Immature natural killer cell (primary cell): ENCODE measurements at places on chromosomes 2 and 18. TPM values are rescaled to one million over a fixed set of nuclear protein-coding genes. Genes with fewer than 3 reads are reported as not detected.

DNA sequence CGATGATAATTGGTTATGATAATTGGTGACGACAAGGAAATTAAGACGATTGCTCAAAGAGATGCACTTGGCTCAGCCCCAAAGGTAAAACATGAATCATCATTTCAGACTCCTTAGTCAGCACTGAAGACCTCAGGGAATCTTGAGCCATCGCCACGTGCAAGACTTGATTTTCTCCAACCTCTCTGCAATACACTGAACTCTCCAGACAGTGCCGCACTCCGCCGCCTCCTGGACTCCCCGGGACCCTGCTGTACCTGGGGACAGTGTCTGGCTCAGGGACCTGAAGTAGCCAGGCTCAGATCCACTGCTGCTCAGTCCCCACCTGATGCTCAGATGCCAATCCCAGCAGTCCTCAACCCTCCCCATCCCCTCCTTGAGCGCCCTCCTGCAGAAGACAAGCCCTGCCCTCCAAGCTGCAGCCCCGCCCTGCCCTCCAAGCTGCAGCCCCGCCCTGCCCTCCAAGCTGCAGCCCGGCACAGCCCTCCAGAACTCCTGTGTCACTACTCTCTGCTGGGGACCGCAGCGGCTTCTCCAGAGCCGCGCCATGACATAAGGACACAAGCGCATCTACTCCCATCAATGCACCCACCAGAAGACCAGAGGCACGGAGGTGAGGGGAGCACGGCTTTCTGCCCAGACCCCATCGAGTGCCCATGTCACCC, 1.1 kb downstream of the TMEM18 start:
- peaks cover 7% of the 10 kb centered on the region for H3K36me3 ChIP-seq
- H3K4me3 ChIP-seq: peak overlapping the region; percentile 89
- no peak for DNase-seq

DNA sequence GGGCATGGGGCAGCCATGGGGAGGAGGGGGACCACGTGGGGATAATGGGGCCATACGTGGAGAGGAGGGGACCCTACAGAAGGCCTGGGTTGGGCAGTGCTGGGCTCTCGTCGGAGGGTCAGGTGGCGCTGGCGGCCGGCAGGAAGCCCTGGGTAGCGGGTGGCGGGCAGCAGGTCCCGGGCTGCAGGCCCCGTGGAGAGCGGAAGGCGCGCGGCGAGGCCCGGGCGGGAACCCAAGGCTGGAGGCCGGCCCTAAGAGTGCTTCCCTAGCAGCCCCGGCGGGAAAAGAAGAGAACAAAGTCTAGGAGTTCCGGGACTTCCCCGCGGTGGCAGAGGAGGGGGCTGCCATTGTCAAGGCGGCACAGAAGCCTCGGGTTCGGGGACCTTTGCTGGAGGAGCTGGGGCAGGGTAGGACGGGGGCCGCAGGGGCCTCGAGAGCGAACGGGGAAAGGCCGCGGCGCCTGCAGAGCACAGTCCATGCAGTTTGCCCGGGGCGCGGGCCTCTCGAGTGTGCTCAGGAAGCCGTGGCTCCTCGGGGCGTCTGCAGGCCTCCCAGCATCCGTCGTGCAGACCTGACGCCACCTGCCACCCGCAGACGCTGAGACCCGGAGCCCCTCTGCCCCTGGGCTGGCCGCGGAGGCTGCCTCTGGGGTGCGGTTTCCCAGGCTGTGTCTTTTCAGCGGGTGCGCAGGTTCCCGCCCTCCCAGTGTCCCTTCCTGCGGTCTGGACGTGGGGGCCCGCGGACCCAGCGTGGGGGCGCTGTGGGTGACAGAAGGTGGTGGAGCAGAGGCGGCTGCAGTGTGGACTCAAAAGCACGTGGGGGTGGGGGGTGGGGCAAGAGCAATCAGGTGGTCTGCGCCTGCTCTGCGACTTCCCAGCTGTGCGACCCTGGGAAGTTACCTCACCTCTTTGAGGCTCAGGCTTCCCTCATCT, 19.4 kb upstream of the NCL start:
- no peaks in the 10 kb centered on the region for H3K36me3 ChIP-seq
- peaks cover 13% of the 10 kb centered on the region for H3K4me1 ChIP-seq
- H3K4me3 ChIP-seq: peak overlapping the region; percentile 74
- peak overlapping the region; percentile 78 for H3K27ac ChIP-seq

DNA sequence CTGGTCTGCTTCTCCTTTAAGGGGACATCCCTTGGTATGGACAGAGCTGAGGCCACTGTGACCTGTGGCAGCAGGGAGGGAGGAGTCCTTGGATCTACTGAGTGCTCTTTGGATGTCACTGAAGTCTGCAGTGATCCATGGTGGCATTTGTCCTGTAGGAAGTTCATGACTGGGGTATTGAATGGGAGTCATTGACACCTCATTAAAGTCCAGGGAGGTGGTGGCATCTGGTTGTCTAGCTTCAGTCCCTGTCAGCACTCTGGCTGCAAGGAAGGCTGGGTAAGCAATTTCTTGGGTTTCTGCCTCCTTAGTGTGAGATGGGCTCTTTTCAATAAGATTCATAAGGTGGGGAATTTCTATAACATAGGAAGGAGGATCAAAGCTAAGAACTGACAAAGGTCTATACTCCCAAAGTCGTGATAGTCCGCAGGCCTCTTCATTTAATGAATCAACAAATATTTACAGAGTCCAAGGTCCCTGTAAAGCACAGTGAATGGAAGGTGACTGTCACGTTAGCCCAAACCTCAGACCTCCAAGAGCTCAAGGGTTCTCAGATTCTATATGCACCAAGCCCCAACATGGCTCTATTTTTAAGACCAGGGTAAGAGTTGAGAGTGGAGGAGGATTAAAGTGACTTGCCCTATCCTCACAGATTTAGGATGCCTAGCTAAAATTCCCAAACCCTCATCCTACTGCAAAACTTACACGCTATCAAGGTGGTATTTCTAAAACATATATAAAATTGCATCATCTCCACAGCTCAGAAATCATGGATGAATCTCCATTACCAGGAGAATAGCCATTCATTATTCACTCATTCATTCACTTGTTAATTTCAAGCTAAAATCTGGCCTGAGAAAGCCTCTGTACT, 40.2 kb downstream of the THNSL2 start:
- H3K27ac ChIP-seq: no peak overlapping the region
- H3K36me3 ChIP-seq: no peaks in the 10 kb centered on the region
- no peak overlapping the region for H3K4me3 ChIP-seq
- DNase-seq: no peak
- peaks cover 10% of the 10 kb centered on the region for H3K27me3 ChIP-seq

DNA sequence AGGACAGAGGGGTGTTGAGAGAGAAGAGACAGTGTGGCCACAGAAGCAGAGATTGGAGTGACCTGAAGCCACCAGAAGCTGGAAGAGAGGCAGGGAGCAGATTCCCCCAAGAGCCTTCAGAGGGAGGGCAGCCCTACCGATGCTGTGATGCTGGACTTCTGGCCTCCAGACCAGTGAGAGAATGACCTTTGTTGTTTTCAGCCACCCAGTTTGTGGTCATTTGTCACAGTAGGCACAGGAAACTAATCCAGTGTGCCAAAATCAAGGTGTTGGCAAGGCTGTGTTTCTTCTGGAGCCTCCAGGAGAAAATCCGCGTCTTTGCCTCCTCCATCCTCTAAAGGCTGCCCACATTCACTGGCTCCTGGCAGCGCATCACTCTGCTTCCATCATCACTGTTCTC, 15.4 kb downstream of the MAPRE3 start:
- DNase-seq: no peak
- no peak overlapping the region for H3K27ac ChIP-seq
- no peak overlapping the region for H3K4me3 ChIP-seq

DNA sequence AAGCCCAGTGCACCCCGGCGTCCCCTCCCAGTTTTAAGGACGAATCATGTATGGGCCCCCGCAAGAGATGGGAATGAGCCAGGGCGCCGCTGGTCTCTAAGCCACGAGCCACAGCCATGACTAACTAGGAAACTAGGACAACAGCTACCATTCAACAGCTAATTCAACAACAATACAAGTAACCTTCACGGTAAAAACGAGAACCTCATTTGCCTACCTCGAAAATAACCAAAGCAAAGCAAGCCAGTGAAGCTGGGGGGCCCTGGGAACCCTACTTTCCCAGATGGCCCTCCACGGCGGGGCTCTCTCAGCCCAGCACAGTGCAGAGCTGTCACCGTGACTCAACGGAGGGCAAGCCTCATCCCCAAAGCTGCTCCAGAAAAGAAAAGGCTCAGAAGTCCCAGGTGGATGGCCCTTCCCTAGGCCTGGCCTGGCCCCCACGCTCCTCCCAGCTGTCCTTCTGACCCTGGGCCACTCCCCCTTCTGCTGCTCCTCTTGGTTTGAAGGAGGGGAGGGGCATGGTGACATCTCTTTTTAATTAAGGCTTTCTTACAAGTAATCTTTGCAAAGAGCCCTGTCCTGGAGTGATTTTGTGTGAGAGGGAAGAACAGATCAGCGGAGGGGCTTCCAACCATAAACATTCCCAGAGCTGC, 126.3 kb downstream of the HDAC4 start:
- H3K36me3 ChIP-seq: no peaks in the 10 kb centered on the region
- no peak for DNase-seq
- peaks cover 12% of the 10 kb centered on the region for H3K4me1 ChIP-seq
- peaks cover 8% of the 10 kb centered on the region for H3K27me3 ChIP-seq
- H3K27ac ChIP-seq: peak overlapping the region; percentile 99
- H3K4me3 ChIP-seq: peak overlapping the region; percentile 82

- H3K4me3 ChIP-seq: no peak overlapping the region
- H3K27me3 ChIP-seq: peaks cover 2% of the 10 kb centered on the region
- peaks cover 9% of the 10 kb centered on the region for H3K36me3 ChIP-seq
- H3K27ac ChIP-seq: no peak overlapping the region
- no peaks in the 10 kb centered on the region for H3K4me1 ChIP-seq
- DNase-seq: no peak
Observed at GRCh38 chr2:104969564-104969963, 68.3 kb upstream of the MRPS9 start.

- no peaks in the 10 kb centered on the region for H3K4me1 ChIP-seq
- no peak for DNase-seq
- no peaks in the 10 kb centered on the region for H3K36me3 ChIP-seq
- H3K27me3 ChIP-seq: peaks cover 6% of the 10 kb centered on the region
Observed at GRCh38 chr2:16442971-16443370, 222.7 kb downstream of the CYRIA start.

DNA sequence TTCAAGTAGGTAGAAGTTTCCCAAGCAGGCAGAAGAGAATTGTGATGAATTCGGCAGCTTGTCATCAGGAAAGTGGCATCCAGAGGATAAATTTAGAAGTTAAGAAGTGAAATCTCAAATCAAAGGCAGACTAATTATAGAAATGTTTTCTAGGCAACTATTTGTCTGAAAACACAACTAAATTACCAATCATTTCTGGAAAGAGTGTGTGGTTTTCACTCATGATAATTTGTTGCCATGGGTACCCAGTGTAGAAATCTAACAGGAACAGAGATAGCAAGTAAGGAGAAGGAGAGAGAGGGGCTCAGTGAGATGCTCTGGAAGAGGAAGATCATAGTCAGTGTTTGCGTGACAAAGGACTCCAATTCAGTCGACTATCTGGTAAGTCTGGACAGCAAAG, 208.1 kb downstream of the NCKAP5 start:
- H3K36me3 ChIP-seq: no peaks in the 10 kb centered on the region
- H3K27ac ChIP-seq: no peak overlapping the region
- no peak for DNase-seq
- no peaks in the 10 kb centered on the region for H3K4me1 ChIP-seq
- no peak overlapping the region for H3K4me3 ChIP-seq

GRCh38 chr2:135985826-135986393, 484 bp upstream of the DARS1 start:
- peak overlapping the region; percentile 96 for H3K27ac ChIP-seq
- no peaks in the 10 kb centered on the region for H3K36me3 ChIP-seq
- peaks cover 35% of the 10 kb centered on the region for H3K4me1 ChIP-seq
- H3K27me3 ChIP-seq: peaks cover 3% of the 10 kb centered on the region
- H3K4me3 ChIP-seq: peak overlapping the region; percentile 93
- DNase-seq: no peak

DNA sequence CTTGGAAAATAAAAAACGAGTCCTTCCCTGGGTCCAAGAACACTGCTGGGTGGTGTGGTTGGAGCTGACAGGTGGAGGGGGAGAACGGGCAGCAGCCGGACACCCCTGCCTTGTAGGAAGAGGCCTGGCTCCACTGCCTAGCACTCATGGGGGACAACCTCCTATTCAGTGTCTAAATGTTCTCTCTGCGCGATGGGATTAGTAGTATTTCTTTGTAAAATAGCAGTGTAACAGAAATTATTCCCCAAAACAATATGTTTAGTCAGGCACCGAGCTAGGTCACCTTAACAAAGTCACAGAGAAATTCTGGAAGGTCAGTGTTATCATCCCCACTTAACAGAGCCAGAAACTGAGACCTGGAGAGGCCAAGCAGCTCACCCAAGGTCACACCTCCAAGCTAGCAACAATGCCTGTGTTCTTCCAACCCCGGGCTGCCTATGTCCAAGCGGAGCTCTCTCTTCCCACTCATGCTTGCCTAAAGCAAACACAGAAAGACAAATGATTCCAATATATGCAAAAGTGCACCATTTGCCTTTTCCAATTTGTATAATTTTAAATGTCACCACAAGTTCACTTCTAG, 68.0 kb downstream of the STEAP3 start:
- DNase-seq: no peak
- peak overlapping the region; percentile 65 for H3K27ac ChIP-seq
- no peak overlapping the region for H3K4me3 ChIP-seq
- peaks cover 41% of the 10 kb centered on the region for H3K4me1 ChIP-seq
- H3K27me3 ChIP-seq: no peaks in the 10 kb centered on the region
- peaks cover 5% of the 10 kb centered on the region for H3K36me3 ChIP-seq

The L3MBTL4 gene
- polyA plus RNA-seq: 3.9 TPM

The KCTD18 gene
- polyA plus RNA-seq: 16.0 TPM

The RDH14 gene
- polyA plus RNA-seq: 45.2 TPM
